NCI-H1105 treated with DMSO at 0.1 percent for 48 hours (cell line): ENCODE measurements at places on chromosomes 12 and 14.

DNA sequence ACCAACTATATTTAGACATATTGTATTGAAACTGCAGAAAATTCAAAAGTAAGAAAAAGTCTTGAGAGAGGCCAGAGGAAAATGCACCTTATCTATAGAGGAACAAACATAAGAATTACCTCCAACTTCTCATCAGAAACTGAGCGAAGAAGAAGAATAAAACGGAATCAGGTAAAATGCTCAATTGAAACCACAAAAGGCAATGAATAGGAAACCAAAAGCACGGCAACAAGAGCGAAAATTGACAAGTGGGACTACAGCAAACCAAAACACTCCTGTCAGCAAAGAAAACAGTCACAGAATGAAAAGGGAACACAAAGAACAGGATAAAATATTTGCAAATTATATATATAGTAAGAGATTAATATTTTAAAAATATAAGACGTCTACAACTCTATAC, 61.9 kb upstream of the PARP11 start:
- DNase-seq = no peak

- DNase-seq = no peak
Observed at GRCh38 chr12:130484221-130484620, 146.5 kb downstream of the PIWIL1 start.

DNA sequence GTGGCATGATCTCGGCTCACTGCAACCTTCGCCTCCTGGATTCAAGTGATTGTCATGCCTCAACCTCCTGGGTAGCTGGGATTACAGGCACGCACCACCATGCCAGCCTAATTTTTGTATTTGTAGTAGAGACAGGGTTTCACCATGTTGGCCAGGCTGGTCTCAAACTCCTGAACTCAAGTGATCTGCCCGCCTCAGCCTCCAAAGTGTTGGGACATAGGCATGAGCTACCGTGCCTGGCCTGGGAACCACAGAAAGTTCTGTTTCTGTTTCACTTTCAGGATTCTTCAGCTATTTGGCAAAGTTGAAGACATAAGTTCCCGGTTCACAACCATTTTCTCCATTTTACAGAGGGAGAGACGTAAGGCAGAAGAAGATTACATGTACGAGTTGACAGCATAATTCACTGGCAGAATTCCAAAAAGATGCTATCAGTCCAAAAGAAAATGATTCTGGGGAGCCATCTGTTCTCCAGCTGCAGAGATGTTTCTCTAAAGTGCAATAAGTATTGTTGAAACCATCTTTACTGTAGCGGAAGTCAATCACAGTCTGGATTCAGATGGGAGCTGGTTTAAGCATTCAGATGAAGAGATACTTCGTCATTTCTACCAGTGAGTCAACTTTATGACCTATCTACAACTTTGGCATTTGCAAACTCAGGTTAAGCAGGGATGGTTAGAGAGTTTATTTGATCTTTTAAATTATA, 8.1 kb upstream of the RNF34 start:
- no peak for DNase-seq

DNA sequence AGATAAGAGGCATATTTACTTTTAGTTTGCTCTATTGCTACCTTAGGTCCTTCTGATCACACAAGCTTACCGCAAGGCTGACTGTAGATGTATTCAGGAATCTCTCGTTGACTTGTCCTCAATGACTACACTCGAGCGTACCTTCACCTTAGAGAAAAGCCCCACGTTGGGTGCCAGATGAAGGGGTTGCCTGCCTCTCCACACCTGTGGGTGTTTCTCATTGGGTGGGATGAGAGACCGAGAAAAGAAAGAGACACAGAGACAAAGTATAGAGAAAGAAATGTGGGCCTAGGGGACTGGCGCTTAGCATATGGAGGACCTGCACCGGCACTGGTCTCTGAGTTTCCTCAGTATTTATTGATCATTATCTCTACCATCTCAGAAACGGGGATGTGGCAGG, 51.8 kb downstream of the ASCL4 start:
- no peak for DNase-seq

DNA sequence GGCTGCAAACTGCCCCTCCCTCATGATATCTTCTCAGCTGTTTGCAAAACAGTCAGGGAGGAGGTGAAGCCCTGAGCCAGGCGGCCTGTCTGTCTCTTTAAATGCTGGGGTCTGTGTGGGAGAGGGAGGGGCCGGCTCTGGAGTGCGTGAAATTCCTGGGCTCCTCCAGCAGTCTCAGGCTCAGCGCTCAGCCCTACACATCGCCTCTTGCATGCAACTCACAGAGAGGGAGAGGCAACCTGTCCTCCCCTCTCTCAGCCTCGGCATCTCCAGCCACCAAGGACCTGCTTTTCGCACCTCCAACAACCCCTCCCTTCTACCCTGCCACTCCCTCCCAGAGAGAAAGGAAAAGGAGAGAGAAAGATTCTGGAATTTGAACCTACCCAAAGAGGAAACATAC, at the start of gene NRXN3:
Gene NRXN3 (plus strand): TSS at position 171 of the 400 bp plus-strand sequence. CDS start 72,721 bp downstream, outside the sequence.
- DNase-seq = peak; percentile 73

GRCh38 chr12:12209043-12209442, 57.8 kb downstream of the LRP6 start:
- DNase-seq = no peak
